Left cardiac atrium (tissue), 4 donors: ENCODE measurements at places on chromosomes 5 and 9.

DNA sequence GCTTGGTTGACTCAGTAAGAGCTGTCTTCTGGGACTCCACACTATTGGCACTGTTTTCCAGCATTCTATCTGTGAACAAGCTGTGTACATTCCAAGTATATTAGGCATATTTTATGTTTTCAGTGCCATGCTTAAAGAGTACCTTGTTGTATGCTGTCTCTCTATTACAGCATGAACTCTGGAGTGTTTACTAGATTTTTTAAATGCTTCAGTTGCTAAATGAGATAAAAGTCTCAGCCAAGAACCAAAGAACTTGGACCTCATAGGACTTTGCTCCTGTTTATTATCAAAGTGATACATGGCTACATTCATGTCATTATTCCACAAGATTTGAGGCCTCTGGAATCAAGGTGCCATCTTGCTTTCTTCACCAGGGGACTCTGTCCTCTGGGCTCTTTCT, 167.2 kb downstream of the C9orf152 start:
- DNase-seq, result no peak

DNA sequence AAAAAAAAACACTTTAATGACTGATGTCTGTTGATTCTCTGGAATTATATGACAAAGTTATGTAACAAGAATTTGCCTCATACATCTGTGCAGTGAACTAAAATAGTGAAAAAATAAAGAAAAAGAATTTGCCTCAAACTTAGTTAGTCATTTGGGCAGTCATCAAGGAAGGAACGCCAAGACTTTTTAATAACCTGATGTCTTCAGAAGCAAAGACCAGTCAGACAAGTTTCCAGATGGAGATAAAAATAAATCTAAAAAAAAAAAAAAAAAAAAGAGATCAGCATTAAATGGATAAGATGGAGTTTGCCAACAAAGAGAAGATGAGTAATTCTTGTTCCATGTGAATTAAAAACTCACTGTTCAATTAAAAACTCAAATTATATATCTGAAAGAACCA, 52.3 kb upstream of the JMY start:
- no peak for DNase-seq

GRCh38 chr5:147446523-147446922, 63.3 kb downstream of the DPYSL3 start:
- peak; percentile 31 for DNase-seq

DNA sequence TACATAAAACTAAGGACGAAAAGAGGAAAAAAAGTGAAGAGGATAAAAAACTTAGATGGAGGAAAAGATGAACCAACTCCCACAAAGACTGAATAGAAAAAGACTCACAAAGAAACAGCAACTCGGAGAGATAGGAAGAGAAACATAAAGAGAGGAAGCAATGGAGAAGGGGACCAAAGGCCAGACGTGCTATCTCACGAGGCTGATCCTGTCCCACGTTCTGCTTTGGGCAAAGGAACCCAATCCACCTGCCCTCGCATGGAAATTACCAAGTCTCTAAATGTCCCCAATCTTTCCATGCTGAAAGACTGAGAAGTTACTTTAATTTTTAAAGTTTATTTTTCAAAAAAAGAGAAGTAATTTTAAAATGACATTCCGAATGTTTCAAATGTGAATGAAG, 36.6 kb downstream of the TMEM245 start:
- DNase-seq, result no peak

GRCh38 chr5:143762636-143763220, 49.2 kb upstream of the HMHB1 start:
- no peak for DNase-seq

DNA sequence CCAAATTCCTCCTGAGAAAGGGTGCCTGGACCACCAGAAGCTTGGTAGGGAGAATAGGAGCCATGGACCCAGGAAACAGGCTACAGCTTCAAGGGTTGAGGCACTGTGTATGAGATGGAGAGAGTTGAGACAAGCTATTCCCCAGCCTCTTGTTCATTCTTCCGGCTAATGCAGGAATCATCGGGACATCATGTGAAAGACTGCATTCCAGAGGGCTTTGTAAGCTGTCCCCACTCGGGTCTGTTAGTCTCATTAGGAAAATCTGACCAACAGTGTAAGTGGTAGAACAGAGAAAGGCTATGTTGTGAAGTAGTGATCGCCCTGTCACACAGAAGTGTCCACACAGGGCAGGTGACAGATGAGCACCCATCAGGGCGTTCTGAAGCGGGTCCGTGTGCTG, 81.4 kb downstream of the GABBR2 start:
- DNase-seq, result no peak
